Inflammatory macrophage (primary cell): ENCODE measurements at places on chromosomes 13 and 19.

DNA sequence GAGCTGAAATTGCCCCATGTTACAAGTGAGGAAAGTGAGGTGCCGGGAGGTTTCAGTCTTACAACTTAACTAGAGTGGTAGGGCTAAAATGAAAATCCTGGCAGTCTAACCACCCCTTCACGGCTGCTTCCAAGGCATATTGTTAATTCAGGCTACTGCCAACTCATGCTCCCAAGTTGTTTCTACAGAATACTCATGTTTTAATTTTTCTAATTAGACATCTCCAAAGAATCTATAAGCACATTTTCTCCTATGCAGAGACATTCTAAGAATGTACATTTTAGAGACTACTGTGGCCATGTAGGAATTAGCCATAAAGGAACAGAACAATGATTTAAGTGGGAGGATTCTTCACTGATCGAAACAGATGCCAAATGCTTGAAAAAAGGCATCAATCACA, 7.0 kb upstream of the TSC22D1 start:
- no peak for DNase-seq

DNA sequence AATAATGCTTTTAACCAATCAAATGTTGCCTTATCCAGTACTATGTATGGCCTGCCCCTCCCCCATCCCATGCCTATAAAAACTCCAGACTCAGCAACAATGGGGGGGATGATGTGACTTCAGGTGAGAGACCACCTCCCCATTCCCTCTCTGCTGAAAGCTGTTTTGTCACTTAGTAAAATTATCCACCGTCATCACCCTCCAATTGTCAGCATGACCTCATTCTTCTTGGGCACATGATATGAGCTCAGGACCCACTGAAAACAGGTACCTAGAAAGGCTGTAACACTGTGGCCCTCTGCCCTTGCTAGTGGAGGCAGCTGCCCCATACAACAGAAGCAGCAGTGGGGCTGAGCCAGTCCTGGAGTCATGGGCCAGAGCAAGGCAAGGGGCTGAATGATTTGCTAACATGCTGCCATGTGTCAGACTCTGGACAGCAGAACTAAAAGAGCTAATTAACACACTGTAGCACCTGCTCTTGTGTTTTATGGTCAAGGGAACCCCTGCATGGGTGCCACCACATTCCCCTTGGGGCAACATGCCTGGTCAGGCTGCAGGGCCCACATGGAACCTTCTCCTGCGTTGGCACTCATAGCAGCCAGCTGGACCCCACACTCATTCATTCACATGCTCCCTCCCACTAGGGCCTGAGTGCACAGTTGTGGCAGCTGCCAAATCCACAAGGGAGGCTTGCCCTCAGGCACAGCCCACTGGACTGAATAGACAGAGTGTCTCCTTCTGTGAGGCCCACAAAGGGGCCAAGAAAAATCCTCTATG, 722.2 kb upstream of the PCDH20 start:
- no peak for DNase-seq

GRCh38 chr13:43947897-43948458, 68.3 kb downstream of the LACC1 start:
- no peak for DNase-seq

DNA sequence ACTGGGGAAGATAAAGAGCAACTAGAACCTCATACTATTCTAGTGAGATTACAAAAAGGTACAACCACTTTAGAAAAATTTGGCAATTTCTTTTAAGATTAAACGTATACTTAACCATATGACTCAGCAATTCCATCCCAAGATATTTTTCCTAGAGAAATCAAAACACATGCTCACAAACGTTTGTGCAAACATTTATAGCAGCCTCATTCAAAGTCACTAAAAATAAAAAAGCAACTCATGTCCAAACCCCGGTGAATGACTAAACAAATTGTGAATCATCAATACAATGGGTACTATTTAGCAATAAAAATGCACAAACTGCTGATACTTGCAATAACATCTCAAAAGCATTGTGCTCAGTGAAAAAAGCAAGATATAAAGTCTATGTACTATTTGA, 121.5 kb downstream of the FRY start:
- no peak for DNase-seq

DNA sequence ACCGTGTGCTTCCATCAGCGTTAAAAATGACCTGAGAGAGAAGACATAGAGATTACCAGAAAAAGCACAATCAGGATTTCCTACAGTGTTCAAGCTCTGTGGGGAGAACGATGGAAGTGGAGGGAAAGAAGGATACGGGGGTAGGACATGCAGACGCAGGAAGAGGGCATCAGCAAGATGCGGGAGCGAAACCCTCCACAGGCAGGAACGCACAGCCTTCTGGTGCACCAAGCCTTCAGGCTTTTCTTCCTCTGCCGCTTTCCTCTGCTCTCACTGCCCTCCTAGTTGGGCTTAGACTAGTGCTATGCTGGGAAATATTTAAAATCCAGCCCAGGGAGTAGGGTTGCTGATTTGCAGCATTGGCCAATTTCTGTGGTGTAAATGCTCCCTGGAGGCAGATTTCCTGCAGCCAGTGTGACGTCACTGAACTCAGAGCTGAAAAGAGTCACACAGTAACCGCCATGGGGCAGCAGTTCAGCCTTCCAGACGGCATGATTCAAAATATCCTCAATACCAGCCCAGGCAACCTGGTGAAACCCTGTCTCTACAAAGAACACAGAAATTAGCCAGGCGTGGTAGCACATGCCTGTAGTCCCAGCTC, 205.1 kb upstream of the SOX1 start:
- no peak for DNase-seq

DNA sequence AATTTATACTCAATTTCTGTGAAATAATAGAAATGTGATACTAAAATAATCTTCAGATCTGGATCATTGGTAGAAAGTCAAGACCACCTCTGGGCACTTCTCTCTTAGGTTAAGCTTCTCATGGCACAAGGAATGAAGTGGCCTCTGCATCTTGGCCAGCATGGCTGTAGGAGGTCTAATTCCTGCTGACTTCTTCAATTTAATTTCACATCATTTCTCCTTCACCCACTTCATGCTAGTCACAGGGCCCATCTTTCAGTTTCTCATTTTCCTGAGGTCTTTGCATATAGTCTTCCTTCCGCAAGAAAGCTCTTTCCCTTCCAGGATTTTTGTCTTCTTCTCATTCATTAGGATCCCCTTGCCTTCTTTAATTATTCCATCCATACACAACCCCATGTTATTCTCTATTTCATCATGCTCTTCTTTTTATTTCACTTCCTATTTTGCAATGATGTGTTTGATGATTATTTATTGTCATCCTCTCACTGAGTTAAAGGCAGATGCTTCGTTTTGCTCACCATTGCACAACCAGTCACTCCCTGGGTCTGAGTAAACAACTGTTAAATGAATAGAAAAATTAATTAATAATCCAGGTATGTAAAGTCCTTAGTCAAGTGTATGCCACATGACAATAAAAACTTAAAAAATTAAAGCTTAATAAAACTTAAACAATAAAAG, 397.4 kb downstream of the SPRY2 start:
- DNase-seq: peak; percentile 64

GRCh38 chr13:111864566-111864965, 202.4 kb upstream of the SOX1 start:
- DNase-seq: no peak

GRCh38 chr13:24688111-24688510, 7.9 kb downstream of the ATP12A start:
- DNase-seq: no peak

DNA sequence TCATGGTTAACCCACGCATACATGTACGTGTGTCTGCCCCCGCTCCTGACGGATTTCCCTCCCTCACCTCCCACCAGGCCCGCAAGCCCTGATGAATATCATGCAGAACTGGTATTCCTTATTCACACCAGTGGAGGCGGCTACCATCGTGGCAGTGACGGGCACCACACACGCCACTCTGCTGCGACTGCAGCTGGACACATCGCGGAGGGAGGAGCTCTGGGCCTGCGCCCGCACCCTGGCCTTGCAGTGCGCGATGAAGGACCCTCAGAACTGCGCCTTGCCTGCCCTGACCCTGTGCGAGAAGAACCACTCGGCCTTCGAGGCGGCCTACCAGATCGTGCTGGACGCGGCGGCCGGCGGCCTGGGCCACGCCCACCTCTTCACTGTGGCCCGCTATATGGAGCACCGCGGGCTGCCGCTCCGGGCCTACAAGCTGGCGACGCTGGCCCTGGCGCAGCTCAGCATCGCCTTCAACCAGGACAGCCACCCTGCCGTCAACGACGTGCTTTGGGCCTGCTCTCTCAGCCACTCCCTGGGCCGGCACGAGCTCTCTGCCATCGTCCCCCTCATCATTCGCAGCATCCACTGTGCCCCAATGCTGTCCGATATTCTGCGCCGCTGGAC, 35.0 kb downstream of the ZSWIM4 start:
- no peak for DNase-seq

GRCh38 chr13:52892925-52893324, 44.5 kb upstream of the PCDH8 start:
- no peak for DNase-seq

- DNase-seq: no peak
Measured at GRCh38 chr19:16347706-16348105, 23.1 kb downstream of the KLF2 start.

DNA sequence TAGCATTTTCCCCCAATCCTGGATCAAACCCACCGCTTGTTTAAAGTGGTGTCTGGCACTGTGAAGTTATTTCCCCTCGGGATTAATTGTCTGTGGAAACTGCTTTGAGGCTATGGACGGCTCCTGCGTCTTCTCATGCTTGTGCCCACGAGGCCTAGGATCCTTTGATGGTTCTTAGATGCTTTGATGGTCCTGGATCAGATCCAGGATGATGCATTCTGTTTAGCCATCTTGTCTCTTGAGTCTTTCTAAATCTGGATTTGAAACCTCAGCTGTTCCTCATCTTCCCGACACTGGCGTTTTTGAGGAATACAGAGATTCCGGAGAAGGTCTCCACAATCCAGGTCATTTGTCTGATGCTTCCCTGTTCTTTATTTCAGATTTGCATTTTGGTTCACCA, 36.1 kb upstream of the USP29 start:
- DNase-seq: no peak

DNA sequence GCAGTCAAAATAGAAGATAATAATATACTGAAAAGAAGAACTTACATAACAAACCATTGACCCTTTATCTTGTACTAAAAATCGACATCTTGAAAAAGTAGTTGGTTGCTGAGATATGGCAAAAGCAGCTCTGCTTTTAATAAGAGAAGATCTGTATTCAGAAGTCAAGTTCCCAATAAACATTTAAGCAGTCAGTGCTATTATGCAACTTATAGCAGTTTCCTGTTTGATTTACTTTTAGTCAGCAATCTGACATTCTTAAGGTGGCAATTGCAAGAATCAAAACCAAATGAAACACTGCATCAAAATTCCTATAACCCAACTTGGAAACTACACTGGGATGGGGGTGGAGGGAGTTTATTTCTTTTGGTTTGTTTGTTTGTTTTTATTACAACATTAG, 165.5 kb downstream of the TBC1D4 start:
- peak; percentile 50 for DNase-seq

GRCh38 chr19:4933528-4933927, 24.2 kb downstream of the UHRF1 start:
- no peak for DNase-seq

GRCh38 chr13:50080203-50080910, 65.1 kb downstream of the KCNRG start:
- DNase-seq: peak; percentile 26

GRCh38 chr13:102556806-102557205, 40.0 kb upstream of the TPP2 start:
- no peak for DNase-seq

- DNase-seq: no peak
Measured at GRCh38 chr19:4138445-4138844, 14.5 kb upstream of the MAP2K2 start.

DNA sequence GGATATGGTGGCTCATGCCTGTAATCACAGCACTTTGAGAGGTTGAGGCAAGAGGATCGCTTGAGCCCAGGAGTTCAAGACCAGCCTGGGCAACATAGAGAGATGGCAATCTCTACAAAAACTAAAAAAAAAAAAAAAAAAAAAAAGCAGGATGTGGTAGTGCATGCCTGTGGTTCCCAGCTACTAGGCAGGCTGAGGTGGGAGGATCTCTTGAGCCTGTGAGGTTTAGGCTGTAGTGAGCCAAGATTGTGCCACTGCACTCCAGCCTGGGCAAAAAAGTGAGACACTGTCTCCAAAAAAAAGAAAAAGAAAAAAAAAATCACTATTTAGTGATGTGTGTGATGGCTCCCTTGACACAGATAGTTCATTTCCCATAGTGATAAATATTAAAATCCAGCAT, 365.0 kb upstream of the NBEA start:
- no peak for DNase-seq

DNA sequence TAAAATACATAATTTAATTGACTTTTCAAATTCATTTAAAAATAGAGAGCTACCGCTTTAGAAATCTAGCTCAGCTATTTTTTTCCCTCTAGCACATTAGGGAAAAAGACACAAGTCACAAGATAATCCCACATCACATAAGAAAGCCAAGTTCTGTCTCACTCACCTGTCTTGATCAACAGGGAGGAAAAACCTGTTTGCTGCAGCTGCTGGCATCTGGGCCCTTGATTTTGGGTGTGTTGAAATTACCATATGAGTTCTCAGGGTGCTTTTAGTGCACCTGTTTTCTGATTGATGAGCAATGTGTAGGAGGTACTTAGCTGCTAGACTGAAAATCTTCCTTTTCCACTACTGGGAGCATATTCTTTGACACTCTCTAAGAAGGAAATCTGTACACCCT, 53.8 kb downstream of the ZDHHC20 start:
- no peak for DNase-seq

- DNase-seq: no peak
Measured at GRCh38 chr13:23496255-23496654, 62.8 kb upstream of the SACS start.

GRCh38 chr19:32866564-32867265, 2.9 kb downstream of the SLC7A9 start:
- DNase-seq: no peak

DNA sequence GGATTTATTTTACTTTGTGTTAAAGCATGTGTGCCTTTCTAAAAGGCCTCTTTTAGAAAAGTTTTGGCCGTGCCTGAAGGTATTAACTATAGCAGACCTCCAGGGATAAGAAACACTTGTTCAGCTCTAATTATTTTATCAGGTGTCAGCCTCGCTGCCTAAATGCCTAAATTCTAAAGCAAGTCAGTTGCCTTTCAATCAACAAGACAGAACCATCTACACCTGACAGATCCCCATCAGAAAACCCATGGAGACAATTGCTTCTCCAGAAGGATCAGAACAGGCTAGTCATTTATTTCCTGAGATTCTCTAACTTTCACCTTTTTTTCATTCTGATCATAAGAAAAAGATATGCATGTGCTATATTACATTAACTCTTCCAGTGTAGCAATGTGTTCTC, 171.4 kb upstream of the GPC6 start:
- DNase-seq: no peak

GRCh38 chr19:38830039-38830733, 1.4 kb downstream of the ECH1 start:
- DNase-seq: no peak

GRCh38 chr19:19214159-19214490, 2.4 kb downstream of the NCAN start:
- no peak for DNase-seq

- DNase-seq: peak; percentile 57
Measured at GRCh38 chr19:45200568-45200967, 22.0 kb downstream of the BLOC1S3 start.

- DNase-seq: no peak
Measured at GRCh38 chr13:74068471-74068870, 65.7 kb downstream of the KLF12 start.
